DMS153 (cell line): ENCODE measurements at places on chromosomes 6 and 20.

GRCh38 chr6:6915813-6916547 lies 191.8 kb upstream of the RREB1 start:
- no peak for DNase-seq

DNA sequence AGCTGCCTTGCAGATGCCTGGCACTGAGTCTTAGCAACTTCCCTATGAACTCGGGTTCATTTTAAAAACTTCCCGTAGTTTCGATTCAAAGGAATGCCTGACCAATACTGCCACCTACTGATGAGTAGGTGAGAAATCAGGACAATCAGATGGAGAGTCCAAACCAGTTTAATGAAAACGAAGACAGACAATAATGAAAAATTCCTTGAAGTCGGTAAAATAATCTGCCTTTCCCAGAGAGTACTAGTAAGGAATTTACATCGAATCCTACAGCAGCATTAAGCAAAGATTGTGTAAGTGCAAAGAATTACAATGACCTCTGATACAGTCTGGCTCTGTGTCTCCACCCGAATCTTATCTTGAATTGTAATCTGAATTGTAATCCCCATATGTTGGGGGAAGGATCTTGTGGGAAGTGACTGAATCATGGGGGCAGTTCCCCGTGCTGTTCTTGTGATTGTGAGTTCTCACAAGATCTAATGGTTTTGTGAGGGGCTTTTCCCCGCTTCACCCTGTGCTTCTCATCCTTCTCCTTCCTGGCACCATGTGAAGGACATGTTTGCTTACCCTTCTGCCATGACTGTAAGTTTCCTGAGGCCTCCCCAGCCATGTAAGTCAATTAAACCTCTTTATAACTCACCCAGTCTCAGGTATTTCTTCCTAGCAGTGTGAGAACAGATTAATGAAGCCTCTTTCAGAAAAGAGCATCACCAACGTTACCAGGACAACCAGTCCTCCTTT lies 134.4 kb downstream of the ARHGAP18 start:
- no peak for DNase-seq

DNA sequence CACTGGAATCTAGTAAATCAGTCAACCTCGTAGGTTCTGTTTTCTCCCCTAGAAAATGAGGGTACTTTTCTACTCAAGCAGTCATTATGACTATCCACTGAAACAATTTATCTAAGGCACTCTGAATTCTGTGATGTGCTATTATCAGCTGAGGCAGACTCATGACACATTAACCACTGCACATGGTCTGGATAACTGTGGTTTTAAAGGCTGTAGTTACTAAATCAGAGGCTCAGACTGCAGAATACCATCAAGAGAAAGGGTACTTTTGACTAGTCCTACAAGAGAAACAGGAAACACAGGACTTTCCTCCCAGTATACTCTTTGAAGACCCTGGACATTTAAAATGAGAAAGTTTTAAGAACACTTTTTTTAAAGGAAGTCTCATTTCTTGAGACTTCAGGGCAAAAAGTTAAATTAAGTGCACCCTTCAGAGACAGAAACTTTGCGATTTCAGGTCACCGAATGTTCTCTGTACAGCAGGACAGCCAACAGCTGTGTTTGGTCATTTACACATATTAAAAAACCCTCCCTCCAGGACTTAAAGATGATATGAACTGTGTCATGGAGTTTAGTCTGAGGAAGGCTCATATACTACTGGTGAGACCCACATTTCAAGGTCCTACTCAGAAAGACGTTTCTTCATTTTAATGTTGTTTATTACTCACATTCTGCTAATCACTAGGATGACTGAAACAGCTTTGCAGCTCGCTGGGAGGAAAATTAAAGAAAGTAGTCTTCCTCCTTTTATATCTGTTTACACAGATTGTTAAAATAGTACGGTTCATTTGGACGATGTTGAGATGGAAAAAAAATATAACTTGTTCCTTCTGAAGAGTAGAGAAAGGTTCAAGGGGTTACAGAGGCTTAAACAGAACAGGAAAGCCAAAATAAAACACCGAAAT lies 19.9 kb downstream of the ATXN1 start:
- no peak for DNase-seq

DNA sequence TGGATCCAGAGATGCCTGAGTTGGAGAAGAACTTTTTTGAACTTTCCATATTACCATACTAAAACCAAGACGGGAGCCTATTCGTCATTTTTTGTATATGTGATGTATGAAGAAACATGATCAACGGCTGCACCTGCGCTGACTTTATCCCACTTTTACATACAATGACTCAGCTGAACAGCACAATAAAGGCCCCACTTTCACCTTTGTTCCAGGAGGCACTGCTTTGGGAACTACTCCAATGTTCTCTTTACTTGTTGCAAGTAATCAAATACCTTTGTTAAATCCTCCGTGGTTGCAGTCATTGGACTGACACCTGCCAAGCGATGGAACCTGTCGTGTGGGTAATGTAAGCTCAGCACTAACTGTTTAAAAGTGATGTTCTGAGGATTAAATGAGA lies 17.3 kb upstream of the BTN3A2 start:
- no peak for DNase-seq

DNA sequence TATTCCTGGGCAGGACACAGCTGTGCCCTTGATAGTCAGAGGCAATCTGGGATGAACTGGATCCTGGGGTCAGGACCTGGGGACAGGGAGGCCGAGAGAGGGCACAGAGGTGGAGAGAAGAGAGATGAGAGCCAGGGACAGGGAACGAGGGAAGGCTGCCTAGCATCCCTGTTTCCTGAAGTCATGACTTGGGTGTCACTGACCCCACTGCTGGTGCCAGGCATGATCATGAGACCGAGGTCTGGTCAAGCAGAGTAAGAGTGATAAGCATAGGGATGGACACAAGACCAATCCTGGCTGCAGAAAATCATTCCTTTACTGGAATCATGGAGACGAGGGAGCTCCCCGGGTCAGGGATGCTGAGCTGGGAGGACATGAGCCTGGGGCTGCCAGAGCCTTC lies 36.1 kb downstream of the FAM110A start:
- DNase-seq: no peak

GRCh38 chr6:10411971-10412460 lies 2.9 kb downstream of the TFAP2A start:
- DNase-seq: peak; percentile 73

- DNase-seq: no peak
Measured at GRCh38 chr6:140252099-140252498, 877.7 kb upstream of the CITED2 start.

- DNase-seq: no peak
Measured at GRCh38 chr6:83183082-83183828, 9.8 kb downstream of the PGM3 start.

GRCh38 chr20:19723051-19723450 lies 35.0 kb upstream of the RIN2 start:
- no peak for DNase-seq

- no peak for DNase-seq
Measured at GRCh38 chr6:155493694-155494143, 38.1 kb upstream of the NOX3 start.

DNA sequence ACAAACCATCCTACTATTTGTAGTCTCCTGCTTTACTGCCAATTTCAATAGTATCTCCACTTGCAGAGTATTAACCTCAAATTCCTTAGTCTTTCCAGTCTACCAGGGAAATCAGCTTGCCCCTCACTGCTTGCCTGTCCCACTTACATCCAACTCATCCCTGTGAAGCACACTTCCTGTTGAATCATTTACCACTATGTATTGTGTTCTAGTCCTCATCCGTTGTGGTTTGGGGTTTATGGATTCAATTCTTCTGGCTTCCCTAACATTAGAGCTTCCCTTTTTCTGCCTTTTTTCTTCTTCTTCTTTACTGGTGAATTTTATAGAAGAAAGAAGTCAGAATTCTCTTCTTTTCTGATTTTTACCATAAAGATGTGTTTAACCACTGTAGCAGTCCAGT lies 5.1 kb upstream of the TXLNB start:
- no peak for DNase-seq

GRCh38 chr6:56741472-56741871 lies 98.8 kb upstream of the DST start:
- no peak for DNase-seq

GRCh38 chr6:158344534-158344933 lies 32.3 kb downstream of the TULP4 start:
- no peak for DNase-seq

- no peak for DNase-seq
Measured at GRCh38 chr6:109949281-109950065, 28.6 kb upstream of the GPR6 start.

DNA sequence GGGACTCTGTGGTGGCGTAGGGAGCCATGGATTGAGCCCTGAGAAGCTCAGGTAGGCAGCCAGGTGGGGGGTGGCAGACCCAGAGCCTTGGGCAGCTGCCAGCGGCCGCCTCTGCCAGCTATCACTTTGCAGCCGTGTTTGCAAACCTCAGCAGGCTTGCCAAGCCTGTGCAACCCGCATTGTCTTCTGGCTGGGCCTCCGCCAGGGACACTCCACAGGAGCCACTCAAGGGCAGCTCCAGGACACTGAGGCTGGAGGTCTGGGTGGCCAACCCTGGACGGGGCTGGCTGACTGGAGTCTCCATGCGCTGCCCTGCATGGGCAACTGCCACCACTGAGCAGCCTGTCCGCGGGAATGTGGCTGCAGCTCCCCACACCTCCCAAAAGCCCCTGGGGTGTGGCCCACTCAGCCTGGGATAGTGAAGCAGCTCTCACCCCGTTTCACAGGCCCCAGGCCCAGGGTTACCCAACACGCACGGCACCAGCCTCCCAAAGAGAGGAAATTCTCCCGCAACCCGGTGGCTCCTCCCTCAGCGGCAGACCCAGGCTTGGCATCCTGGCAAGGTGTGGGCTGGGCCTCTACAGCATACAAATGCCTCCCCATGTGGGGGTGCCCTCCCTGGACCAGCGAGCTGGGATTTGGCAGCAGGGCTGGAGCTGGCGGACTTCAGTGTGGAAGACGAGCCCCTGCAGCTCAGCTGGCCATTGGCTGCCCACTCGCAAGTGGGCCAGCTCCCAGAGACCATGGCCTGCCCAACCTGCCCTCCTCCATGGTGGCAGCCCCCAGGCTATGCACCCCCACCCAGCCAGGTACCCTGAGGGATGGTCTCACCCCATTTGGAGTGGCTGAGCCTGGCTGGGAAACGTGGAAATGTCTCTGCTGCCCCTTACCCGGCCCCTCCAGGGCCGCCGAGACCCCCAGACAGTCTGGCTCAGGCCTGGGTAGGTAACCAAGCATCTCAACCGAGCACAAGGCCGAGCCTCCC lies 2.9 kb downstream of the CHRNA4 start:
- DNase-seq: peak; percentile 67

GRCh38 chr20:42276718-42277602 lies 658.8 kb upstream of the CHD6 start:
- DNase-seq: peak; percentile 72

DNA sequence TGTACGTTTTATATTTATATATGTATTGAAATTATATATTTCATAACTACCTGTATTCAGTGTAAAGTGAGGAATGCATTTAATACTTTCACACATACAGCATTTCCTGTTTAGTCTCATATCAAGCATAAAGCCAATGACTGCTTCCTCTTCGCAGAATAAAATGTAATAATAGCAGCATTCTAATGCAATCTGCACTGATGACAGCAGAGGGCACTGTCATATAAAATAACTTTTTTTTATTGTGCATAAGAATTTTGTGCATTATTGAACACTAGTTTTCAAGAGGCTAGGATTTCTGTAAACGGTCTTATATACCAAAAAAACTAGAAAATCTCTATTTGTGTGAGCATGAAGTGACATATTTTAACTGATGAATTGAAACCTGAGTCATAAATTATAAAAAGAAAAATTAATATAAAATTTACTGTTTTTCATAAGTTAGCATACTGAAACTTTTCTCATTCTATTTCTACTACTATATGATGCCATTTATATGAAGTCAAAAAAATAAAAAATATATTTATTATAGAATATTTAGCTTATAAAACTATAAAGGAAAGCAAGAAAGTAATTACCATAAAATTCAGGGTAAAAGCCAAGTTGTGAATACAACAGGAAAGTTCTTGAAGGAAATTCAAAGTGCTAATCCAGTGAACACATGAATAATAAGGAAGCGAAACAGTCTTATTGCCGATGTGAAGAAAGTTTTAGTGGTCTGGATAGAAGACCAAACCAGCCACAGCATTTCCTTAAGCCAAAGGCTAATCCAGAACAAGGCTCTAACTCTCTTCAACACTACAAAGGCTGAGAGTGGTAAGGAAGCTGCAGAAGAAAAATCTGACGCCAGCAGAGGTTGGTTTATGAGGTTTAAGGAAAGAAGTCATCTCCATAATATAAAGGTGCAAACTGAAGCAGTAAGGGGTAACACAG lies 36.3 kb downstream of the RNF146 start:
- DNase-seq: peak; percentile 8

DNA sequence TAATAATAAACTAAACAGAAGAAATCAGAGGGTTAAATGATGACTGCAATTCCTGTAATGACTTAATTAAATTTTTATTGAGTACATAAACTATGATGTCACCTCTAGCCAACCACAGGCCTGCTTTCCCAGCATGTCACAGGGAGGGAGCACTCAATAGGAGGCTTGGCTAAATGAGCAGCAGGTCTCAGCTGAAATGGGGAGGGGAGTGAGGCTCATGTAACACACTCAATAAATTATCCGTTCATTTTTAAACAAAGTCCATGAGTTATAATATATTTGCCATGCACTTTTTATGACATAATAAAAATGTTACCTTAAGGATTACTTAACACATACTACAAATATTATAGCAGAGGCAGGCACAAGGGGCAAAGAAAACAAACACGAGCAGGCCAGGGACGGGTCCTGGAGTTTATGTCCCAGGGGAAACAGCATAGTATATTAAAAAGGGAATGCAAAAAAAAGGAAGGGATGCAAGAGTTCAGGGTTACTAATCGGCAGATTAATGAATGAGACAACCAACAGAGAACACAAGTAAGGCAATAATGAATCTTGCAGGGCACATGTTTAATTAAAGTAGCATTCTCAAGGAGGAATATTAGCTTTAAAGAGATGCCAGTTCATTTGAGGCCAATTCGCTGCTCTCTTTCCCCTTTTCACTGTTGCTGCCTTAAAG lies 27.1 kb upstream of the FAM83C start:
- DNase-seq: peak; percentile 53

DNA sequence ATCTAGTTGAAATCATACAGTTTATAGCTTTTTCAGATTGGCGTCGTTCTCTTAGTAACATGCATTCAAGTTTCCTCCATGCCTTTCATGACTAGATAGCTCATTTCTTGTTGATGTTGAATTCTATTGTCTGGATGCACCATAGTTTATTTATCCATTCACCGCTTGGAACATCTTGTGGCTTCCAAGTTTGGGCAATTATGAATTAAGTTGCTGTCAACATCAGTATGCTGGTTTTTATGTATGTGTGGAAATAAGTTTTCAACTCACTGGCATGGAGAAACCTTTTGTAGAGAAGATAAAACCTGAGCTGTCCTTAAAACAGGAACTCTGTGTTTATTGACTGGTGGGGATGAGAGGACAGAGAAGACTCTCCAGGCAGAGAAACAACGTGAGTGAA lies 248.0 kb downstream of the CDC5L start:
- no peak for DNase-seq
